ENCODE measurements at places on chromosomes 12 and 14. TPM values are rescaled to one million over a fixed set of nuclear protein-coding genes. Genes with fewer than 3 reads are reported as not detected.

- H3K4me3 ChIP-seq = peak overlapping the region; percentile 63
- H3K36me3 ChIP-seq = no peaks in the 10 kb centered on the region
- peak; percentile 19 for DNase-seq
- peaks cover 9% of the 10 kb centered on the region for H3K4me1 ChIP-seq
- H3K27me3 ChIP-seq = peaks cover 5% of the 10 kb centered on the region
These were observed 441 bp downstream of the E2F7 start for GRCh38 chr12:77064896-77065360.

- H3K36me3 ChIP-seq = peaks cover 3% of the 10 kb centered on the region
- H3K4me1 ChIP-seq = peaks cover 66% of the 10 kb centered on the region
- H3K27ac ChIP-seq = peak overlapping the region; percentile 88
- DNase-seq = no peak
These were observed 139.3 kb upstream of the LMNTD1 start for GRCh38 chr12:25692115-25693035.

DNA sequence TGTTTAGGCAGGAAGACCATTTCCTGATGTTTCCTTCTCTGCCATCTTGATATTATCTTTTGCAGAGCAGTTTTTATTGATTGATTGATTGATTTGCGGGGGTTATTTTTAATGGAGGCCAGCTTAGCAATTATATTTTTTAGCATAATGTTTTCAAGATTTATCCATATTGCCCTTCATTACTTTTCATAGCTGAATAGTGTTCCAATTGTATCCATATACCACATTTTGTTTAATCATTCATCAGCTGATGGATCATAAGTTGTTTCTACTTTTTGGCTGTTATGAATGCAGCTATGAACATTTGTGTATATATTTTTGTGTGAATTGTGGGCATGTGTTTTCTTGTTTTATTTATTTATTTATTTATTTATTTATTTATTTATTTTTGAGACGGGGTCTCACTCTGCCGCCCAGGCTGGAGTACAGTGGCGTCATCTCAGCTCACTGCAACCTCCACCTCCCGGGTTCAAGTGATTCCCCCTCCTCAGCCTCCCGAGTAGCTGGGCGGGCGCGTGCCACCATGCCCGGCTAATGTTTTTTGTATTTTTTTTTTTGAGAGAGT, 20.9 kb upstream of the RCOR1 start:
- H3K27me3 ChIP-seq = no peaks in the 10 kb centered on the region
- no peaks in the 10 kb centered on the region for H3K36me3 ChIP-seq
- no peak overlapping the region for H3K27ac ChIP-seq

DNA sequence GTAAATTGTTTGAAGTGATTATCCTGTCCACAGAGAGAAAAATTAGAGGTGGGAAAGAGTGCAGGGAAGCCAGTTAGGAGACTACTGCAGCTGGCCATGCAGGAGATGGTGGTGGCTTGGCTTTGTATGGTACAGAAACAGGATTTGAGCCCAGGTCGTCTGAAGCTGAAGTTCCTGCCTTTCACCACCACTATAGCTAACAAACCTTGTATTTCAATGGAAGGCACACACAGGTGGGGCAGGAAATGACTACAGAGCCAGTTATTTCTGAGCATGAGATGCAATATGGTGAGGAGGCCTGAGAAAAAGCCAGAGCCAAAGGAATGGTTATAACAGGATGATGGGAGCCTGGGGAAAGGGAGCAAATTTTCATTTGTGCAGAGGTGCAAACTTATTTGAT, 103.9 kb downstream of the BTG1 start:
- no peak for DNase-seq
- H3K27ac ChIP-seq = no peak overlapping the region
- no peak overlapping the region for H3K4me3 ChIP-seq
- H3K36me3 ChIP-seq = no peaks in the 10 kb centered on the region
- peaks cover 7% of the 10 kb centered on the region for H3K4me1 ChIP-seq
- H3K27me3 ChIP-seq = no peaks in the 10 kb centered on the region

DNA sequence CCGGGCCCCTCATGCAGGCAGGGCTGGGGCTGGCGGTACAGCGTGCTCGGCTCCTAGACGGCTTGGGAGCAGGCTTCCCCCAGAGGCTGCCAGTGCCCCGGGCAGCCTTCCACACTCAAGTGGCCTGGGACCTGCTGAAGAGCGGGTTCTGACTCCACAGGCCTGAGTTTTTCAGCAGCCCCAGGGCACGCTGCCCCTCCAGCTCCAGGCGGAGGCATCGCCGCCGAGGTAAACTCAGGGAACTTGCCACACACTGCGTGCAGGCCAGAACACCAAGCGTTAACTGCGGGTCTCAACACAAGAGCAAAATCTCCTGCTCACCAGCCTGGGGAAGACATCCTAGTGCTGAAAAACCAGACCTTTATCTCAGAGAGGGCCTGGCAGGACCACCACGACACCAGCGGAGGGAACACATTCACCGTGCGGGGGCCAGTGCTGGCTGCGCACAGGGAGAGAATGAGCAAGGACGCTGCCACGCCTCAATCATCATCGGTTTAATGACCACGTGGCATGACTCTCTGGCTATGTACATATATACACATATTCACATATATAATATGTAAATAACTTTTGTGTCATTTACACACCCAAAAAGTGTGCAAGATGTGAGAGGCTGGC, 21.3 kb downstream of the PSMC1 start:
- H3K27me3 ChIP-seq = no peaks in the 10 kb centered on the region
- no peaks in the 10 kb centered on the region for H3K4me1 ChIP-seq
- DNase-seq = no peak
- H3K36me3 ChIP-seq = peaks cover 20% of the 10 kb centered on the region
- no peak overlapping the region for H3K27ac ChIP-seq
- no peak overlapping the region for H3K4me3 ChIP-seq

DNA sequence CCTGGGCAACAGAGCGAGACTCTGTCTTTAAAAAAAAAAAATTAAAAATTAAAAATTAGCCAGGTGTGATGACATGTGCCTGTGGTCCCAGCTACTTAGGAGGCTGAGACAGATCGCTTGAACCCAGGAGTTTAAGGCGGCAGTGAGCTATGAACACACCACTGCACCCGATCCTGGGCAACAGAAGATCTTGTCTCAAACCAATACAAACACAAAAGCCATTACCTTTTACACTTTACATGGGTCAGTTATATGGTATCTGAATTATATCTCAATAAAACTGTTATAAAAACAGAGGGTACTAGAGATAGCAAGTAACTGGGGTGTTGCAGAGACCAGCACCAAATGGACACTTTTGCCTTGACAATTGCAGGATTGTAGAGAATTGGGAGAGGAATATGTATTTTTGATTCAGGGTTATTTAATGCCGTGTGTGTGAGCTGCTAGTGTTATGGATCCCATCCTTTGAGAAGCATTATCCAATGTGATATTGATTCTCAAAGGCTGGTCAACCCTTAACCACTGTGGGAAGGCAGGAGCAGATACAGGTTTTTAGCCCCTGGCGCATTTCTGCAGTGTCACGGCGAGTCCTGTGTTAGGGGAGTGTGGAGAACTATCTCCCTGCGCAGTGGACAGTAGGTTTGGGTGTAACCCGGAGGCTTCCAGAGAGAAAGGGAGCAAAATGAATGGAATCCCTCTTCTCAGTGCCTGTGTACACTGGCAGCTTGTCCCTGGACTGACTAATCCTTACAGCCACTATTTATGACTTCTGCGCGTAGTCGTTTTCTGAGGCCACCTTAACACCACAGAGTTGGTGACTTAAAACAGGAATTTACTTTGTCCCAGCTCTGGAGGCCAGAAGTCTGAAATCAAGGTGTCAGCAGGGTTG, 4.3 kb downstream of the PSMD9 start:
- no peak for DNase-seq
- no peak overlapping the region for H3K4me3 ChIP-seq
- H3K27ac ChIP-seq = peak overlapping the region; percentile 43
- peaks cover 27% of the 10 kb centered on the region for H3K4me1 ChIP-seq
- peaks cover 12% of the 10 kb centered on the region for H3K36me3 ChIP-seq

GRCh38 chr12:109765446-109765810, 51.8 kb downstream of the FAM222A start:
- H3K36me3 ChIP-seq = no peaks in the 10 kb centered on the region
- no peak overlapping the region for H3K4me3 ChIP-seq
- no peak for DNase-seq
- H3K4me1 ChIP-seq = no peaks in the 10 kb centered on the region
- no peak overlapping the region for H3K27ac ChIP-seq
- no peaks in the 10 kb centered on the region for H3K27me3 ChIP-seq

GRCh38 chr14:93343797-93344196, 3.2 kb upstream of the COX8C start:
- H3K36me3 ChIP-seq = peaks cover 7% of the 10 kb centered on the region
- no peak for DNase-seq
- H3K27me3 ChIP-seq = no peaks in the 10 kb centered on the region
- peaks cover 2% of the 10 kb centered on the region for H3K4me1 ChIP-seq

- no peaks in the 10 kb centered on the region for H3K36me3 ChIP-seq
- H3K27me3 ChIP-seq = no peaks in the 10 kb centered on the region
- peaks cover 6% of the 10 kb centered on the region for H3K4me1 ChIP-seq
- no peak for DNase-seq
These were observed 107.7 kb downstream of the SLC6A15 start for GRCh38 chr12:84804691-84805473.

DNA sequence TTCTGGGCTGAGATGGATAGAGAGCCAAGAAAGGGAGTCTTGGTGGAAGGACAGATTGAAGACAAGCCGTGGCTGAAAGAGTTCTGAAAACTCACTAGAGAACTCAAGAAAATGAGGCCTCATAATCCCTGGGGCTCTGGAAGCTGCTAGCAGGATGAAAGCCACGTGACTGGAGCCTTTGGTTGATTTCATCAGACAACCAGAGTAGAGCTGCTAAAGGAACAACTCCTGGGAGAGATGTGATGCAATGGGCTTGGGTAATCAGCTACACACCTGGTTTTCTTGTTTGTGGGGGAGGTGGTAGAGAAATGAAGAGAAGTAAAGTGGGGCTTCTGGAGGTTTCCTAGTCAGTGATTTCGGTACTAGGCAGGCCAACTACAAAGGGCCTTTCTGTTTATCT, 13.4 kb downstream of the CSRNP2 start:
- H3K27ac ChIP-seq = peak overlapping the region; percentile 89
- H3K4me1 ChIP-seq = peaks cover 6% of the 10 kb centered on the region
- no peak overlapping the region for H3K4me3 ChIP-seq
- H3K27me3 ChIP-seq = no peaks in the 10 kb centered on the region

DNA sequence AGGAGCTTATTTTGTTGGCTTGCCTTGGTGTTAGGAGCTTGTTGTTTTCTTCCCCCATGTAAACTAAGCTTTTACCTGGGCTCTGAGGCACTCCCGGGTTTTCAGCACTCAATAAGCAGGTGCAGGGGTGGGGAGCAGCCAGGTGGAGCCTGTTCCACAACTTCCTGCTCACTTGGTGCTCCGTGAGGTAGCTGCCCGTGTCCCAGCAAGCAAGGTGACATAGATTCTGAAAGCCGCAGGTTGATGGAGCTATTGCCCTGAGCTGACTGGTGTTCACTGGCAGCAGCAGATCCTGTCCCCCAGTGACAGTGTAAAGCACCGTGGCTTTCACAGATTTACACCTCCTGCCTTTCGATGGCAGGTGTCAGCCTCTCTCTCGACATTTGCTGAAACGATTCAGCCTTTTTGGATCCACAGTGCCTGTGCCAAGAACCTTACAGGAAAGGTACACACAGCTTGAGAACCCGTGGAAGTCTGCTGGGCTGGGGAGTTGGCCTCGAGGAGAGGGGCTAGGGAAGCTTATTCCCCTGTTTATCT, 295.7 kb upstream of the FKBP4 start:
- DNase-seq = no peak
- H3K4me1 ChIP-seq = peaks cover 2% of the 10 kb centered on the region
- no peak overlapping the region for H3K4me3 ChIP-seq

- no peaks in the 10 kb centered on the region for H3K36me3 ChIP-seq
- peaks cover 2% of the 10 kb centered on the region for H3K4me1 ChIP-seq
- no peak overlapping the region for H3K4me3 ChIP-seq
- H3K27ac ChIP-seq = no peak overlapping the region
- H3K27me3 ChIP-seq = peaks cover 13% of the 10 kb centered on the region
These were observed 3.4 kb upstream of the GCH1 start for GRCh38 chr14:54906075-54906474.

DNA sequence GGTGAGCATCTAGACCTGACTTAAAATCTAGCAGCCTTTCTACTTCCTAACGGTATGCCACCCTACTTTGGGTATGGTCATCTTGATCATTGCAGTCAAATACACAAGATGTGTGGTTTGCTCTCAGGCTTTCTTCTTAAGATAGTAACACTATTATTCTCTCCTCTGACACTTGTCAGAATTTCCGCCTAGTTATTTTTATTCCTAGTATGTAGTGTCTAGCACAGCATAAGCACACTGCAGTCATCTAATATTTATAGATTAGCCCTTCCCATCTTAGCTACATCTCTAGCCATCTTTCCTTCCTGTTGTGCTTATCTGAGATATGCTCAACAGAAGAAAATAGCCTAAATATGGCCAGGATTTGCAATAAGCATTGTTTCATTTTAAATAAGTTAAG, 180.1 kb downstream of the C12orf50 start:
- peaks cover 5% of the 10 kb centered on the region for H3K36me3 ChIP-seq
- no peak for DNase-seq
- H3K4me1 ChIP-seq = peaks cover 23% of the 10 kb centered on the region
- no peak overlapping the region for H3K27ac ChIP-seq
- no peak overlapping the region for H3K4me3 ChIP-seq
- no peaks in the 10 kb centered on the region for H3K27me3 ChIP-seq

CMA1 gene
- not detected for total RNA-seq

STX2 gene
- 16.7 TPM for total RNA-seq

EVL gene
- 244 TPM for total RNA-seq

TSHR gene
- total RNA-seq = not detected

RNASE1 gene
- 13.3 TPM for total RNA-seq

ADAMTS20 gene
- total RNA-seq = 1.6 TPM

WIF1 gene
- total RNA-seq = 20.7 TPM

SCN8A gene
- total RNA-seq = 2.7 TPM

SLC5A8 gene
- total RNA-seq = not detected

FAM181A gene
- not detected for total RNA-seq

TCL1B gene
- total RNA-seq = not detected
